ENCODE measurements at places on chromosomes 12 and 14. TPM values are rescaled to one million over a fixed set of nuclear protein-coding genes. Genes with fewer than 3 reads are reported as not detected.

The WSCD2 gene
- total RNA-seq = not detected

- no peaks in the 10 kb centered on the region for H3K27me3 ChIP-seq
- peaks cover 17% of the 10 kb centered on the region for H3K4me1 ChIP-seq
- DNase-seq = no peak
These were observed 3.6 kb upstream of the TMED2 start for GRCh38 chr12:123580772-123581171.

DNA sequence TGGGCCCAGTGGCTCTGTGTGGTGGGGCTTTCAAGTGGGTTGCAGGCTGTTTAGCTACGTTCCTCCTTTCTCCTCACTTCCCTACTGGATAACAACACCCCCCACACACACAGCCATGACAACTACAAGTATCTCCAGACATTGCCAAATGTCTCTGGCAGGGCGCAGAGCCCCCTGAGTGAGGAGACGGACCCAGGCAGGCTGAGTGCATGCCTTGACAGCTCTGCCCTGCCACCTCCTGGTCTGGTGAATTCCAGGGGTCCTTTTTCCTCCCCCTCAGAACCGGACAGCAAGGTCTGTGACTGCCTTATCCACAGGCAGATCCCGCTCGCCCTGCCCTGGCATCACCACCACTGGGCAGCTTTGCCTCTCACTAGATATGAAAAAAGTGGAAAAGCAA is 276.5 kb downstream of the TMEM132C start:
- H3K27me3 ChIP-seq = no peaks in the 10 kb centered on the region
- H3K4me1 ChIP-seq = no peaks in the 10 kb centered on the region
- DNase-seq = no peak
- no peak overlapping the region for H3K4me3 ChIP-seq
- no peaks in the 10 kb centered on the region for H3K36me3 ChIP-seq
- H3K27ac ChIP-seq = no peak overlapping the region

DNA sequence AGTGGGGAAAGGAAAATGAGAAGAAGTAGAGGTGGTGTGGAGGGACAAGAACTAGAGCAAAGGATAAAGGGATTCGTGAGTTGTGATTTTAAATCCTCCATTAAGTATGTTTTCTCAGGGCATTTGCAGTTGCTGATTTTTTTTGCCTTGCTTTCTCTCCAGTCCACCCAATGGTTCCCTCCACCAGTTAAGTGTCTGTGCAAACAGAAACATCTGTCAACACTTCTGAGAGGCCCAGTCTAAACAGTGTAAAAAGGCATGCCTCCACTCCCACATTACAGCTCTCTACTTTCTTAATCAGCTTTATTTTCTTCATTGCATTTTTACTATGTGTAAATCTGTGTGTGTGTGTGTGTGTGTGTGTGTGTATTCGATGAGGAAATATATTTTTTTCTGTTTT is 141.2 kb downstream of the PPFIA2 start:
- DNase-seq = no peak
- H3K27me3 ChIP-seq = peaks cover 4% of the 10 kb centered on the region
- H3K4me1 ChIP-seq = no peaks in the 10 kb centered on the region
- H3K4me3 ChIP-seq = no peak overlapping the region
- no peak overlapping the region for H3K27ac ChIP-seq

The DIO2 gene
- total RNA-seq = not detected

- no peak for DNase-seq
- H3K4me3 ChIP-seq = no peak overlapping the region
- no peaks in the 10 kb centered on the region for H3K36me3 ChIP-seq
- no peaks in the 10 kb centered on the region for H3K4me1 ChIP-seq
These were observed 139.8 kb downstream of the TSPAN9 start for GRCh38 chr12:3216726-3217682.

DNA sequence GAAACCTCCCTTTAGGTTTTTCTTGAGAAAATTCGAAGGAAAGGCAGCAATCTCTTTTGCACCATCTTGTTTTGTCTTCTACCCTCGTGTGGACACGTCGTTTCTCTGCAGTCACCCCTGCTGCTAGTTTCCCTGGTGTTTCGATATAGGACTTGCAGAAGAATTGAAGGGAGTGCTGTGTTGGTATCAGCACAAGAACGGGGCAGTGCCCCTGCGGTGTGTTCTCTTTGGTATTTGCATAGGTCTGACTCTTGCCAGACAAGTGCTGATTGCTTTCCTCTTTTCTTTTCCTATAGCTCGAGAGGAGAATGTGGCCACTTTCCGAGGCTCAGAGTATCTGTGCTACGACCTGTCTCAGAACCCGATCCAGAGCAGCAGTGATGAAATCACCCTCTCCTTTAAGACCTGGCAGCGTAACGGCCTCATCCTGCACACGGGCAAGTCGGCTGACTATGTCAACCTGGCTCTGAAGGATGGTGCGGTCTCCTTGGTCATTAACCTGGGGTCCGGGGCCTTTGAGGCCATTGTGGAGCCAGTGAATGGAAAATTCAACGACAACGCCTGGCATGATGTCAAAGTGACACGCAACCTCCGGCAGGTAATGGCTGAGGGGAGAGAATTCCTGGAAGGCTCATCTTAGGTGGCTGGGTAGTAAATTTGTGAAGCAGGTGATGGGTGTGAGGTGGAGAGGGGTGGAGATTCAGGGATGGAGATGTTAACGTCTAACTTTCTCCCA is 474.8 kb downstream of the NRXN3 start:
- H3K4me3 ChIP-seq = no peak overlapping the region
- no peaks in the 10 kb centered on the region for H3K4me1 ChIP-seq
- no peak overlapping the region for H3K27ac ChIP-seq
- no peak for DNase-seq

- H3K27me3 ChIP-seq = no peaks in the 10 kb centered on the region
- H3K27ac ChIP-seq = no peak overlapping the region
- no peak overlapping the region for H3K4me3 ChIP-seq
- H3K36me3 ChIP-seq = no peaks in the 10 kb centered on the region
- DNase-seq = no peak
These were observed 272.5 kb downstream of the SLC15A4 start for GRCh38 chr12:128551266-128551665.

GRCh38 chr12:96773031-96773430 is 134.0 kb upstream of the NEDD1 start:
- no peak overlapping the region for H3K27ac ChIP-seq
- H3K4me3 ChIP-seq = no peak overlapping the region
- no peaks in the 10 kb centered on the region for H3K27me3 ChIP-seq
- no peaks in the 10 kb centered on the region for H3K4me1 ChIP-seq
- no peaks in the 10 kb centered on the region for H3K36me3 ChIP-seq

The IQSEC3 gene
- 2.6 TPM for total RNA-seq

- DNase-seq = peak; percentile 44
- H3K36me3 ChIP-seq = no peaks in the 10 kb centered on the region
- no peak overlapping the region for H3K27ac ChIP-seq
- H3K4me1 ChIP-seq = peaks cover 21% of the 10 kb centered on the region
- H3K4me3 ChIP-seq = no peak overlapping the region
These were observed 82.2 kb downstream of the PAPOLA start for GRCh38 chr14:96584199-96584906.

The SCARB1 gene
- total RNA-seq = 12.5 TPM

The AVPR1A gene
- total RNA-seq = not detected

GRCh38 chr12:10075451-10075850 is 23.3 kb downstream of the CLEC1A start:
- no peak overlapping the region for H3K4me3 ChIP-seq
- H3K36me3 ChIP-seq = no peaks in the 10 kb centered on the region
- H3K27me3 ChIP-seq = peaks cover 28% of the 10 kb centered on the region
- H3K4me1 ChIP-seq = no peaks in the 10 kb centered on the region
- no peak overlapping the region for H3K27ac ChIP-seq

The CIROP gene
- total RNA-seq = not detected

GRCh38 chr12:110809149-110809548 is 37.6 kb upstream of the CCDC63 start:
- H3K27ac ChIP-seq = no peak overlapping the region
- no peak for DNase-seq
- H3K4me1 ChIP-seq = peaks cover 2% of the 10 kb centered on the region
- peaks cover 17% of the 10 kb centered on the region for H3K27me3 ChIP-seq

- no peak for DNase-seq
- H3K27ac ChIP-seq = no peak overlapping the region
- H3K4me1 ChIP-seq = peaks cover 9% of the 10 kb centered on the region
- no peaks in the 10 kb centered on the region for H3K36me3 ChIP-seq
- H3K4me3 ChIP-seq = no peak overlapping the region
These were observed 214.6 kb downstream of the ERC1 start for GRCh38 chr12:1205512-1206060.

- H3K27me3 ChIP-seq = no peaks in the 10 kb centered on the region
- peak; percentile 66 for DNase-seq
- H3K27ac ChIP-seq = peak overlapping the region; percentile 90
These were observed 5.5 kb downstream of the ZFP36L1 start for GRCh38 chr14:68787092-68787992.

DNA sequence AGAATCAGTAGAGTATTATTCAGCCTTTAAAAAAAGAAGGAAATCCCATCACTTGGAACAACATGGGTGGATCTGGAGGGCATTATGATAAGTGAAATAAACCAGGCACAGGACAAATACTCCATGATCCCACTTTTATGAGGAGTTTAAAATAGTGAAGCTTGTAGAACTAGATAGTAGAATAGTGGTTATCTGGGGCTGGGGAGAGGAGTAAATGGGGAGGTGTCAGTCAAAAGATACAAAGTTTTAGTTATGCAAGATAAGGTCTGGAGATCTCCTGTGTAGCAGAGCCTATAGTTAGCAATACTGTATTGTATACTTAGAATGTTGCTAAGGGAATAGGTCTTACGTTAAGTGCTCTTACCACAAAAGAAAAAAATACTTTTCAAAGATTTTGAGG is 64.9 kb downstream of the RIC8B start:
- peaks cover 17% of the 10 kb centered on the region for H3K4me1 ChIP-seq
- H3K27ac ChIP-seq = no peak overlapping the region
- no peak for DNase-seq
- H3K4me3 ChIP-seq = no peak overlapping the region
- peaks cover 10% of the 10 kb centered on the region for H3K36me3 ChIP-seq
- H3K27me3 ChIP-seq = no peaks in the 10 kb centered on the region

The ST8SIA1 gene
- total RNA-seq = 0.34 TPM

GRCh38 chr14:56903304-56903969 is 93.2 kb upstream of the OTX2 start:
- peaks cover 7% of the 10 kb centered on the region for H3K27me3 ChIP-seq
- no peak overlapping the region for H3K4me3 ChIP-seq
- H3K27ac ChIP-seq = no peak overlapping the region
- no peaks in the 10 kb centered on the region for H3K36me3 ChIP-seq

GRCh38 chr14:33063521-33063920 is 124.8 kb downstream of the NPAS3 start:
- H3K27ac ChIP-seq = no peak overlapping the region
- H3K4me3 ChIP-seq = no peak overlapping the region
- no peaks in the 10 kb centered on the region for H3K27me3 ChIP-seq
- no peak for DNase-seq

DNA sequence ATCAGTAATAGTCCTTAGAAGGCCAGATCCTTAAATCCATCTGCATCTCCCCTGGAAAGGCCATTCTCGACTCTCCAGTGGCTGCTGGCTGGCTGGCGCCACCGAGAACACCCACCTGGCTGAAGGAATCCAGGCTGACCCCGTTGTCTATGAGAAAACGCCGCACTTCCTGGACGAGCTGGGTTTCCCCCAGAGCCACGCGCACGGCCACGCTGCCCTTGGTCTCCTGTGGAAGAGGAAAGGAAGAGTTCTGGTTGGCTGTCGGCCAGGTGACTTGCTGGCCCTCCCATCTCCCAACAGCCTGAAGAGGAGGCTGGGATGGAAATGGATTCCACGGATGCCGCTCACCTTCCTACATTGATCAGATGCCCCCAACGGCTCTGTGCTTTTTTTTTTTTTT is 23.9 kb downstream of the RBM19 start:
- no peaks in the 10 kb centered on the region for H3K4me1 ChIP-seq
- no peak overlapping the region for H3K27ac ChIP-seq
- peaks cover 43% of the 10 kb centered on the region for H3K36me3 ChIP-seq
- H3K27me3 ChIP-seq = no peaks in the 10 kb centered on the region

- no peaks in the 10 kb centered on the region for H3K27me3 ChIP-seq
- no peaks in the 10 kb centered on the region for H3K36me3 ChIP-seq
- H3K4me1 ChIP-seq = no peaks in the 10 kb centered on the region
- H3K27ac ChIP-seq = no peak overlapping the region
- no peak for DNase-seq
These were observed 55.6 kb downstream of the TECPR2 start for GRCh38 chr14:102418169-102418852.

DNA sequence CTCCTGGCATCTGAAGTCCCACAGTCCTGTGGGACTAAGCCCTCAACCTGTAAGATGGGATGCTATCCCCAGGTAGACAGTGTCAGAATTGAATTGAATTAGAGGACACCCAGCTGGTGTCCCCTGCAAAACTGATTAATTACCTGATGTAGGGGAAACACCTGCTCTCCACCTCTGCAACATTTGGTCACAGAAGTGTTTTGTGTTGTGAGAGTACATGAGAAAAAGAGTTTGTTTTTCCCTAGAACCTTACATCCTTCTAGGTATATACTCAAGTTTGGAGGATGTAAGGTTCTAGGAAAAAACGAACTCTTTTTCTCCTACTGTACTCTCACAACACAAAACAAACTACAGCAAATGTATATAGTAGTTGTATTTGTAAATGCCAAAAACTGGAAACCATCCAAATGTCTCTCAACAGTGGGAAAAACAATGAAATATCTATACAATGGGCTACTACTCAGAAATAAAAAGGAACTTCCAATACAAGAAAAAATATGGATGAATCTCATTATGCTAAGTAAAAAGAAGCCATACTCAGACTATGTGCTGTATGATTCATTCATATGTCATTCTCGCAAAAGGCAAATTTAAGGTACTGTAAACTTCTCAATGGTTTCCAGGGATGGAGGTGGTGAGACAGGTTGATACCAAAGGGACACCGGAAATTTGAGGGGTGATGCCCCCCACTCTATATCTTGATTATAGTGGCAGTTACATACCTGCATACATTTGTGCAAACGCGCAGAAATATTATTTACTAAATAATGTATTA is 160.7 kb downstream of the MED13L start:
- H3K27ac ChIP-seq = no peak overlapping the region
- no peaks in the 10 kb centered on the region for H3K27me3 ChIP-seq
- H3K36me3 ChIP-seq = no peaks in the 10 kb centered on the region
- no peak for DNase-seq

GRCh38 chr12:19245666-19246065 is 116.1 kb downstream of the PLEKHA5 start:
- H3K27me3 ChIP-seq = no peaks in the 10 kb centered on the region
- H3K4me3 ChIP-seq = no peak overlapping the region
- no peaks in the 10 kb centered on the region for H3K36me3 ChIP-seq
- peaks cover 3% of the 10 kb centered on the region for H3K4me1 ChIP-seq
- no peak for DNase-seq
- H3K27ac ChIP-seq = no peak overlapping the region

The GUCY2C gene
- total RNA-seq = not detected

The RTL1 gene
- not detected for total RNA-seq

- peaks cover 17% of the 10 kb centered on the region for H3K36me3 ChIP-seq
- no peaks in the 10 kb centered on the region for H3K27me3 ChIP-seq
- peak overlapping the region; percentile 66 for H3K4me3 ChIP-seq
- peak overlapping the region; percentile 97 for H3K27ac ChIP-seq
- peak; percentile 85 for DNase-seq
These were observed 43.4 kb upstream of the CFAP54 start for GRCh38 chr12:96445691-96446583.
